ENCODE measurements at places on chromosomes 7 and 10.

GRCh38 chr7:39616138-39616537 lies 7.2 kb upstream of the RALA start:
- DNase-seq, result no peak

DNA sequence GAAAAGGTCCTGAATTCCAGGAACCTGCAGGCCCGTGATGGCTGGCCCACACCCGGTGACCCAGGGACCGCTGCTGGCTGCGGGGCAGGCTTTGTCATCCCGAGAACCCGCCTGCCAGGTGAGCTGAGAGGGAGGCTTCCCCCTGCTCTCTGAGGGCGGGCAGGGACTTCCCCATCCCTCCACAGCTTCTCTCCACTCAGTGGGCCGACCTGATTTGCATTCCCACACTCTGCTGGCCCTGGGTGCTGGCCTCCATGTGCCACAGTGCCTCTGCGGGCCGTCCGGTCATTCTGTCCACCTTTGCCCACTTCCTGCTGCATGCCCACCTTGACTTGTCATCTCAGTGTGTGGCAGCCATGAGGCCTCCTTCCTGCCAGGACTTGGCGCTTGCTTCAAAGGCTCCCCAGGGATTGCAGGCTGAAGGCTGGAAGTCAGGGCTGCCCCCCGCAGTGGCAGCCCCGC lies 35.3 kb downstream of the PALD1 start:
- DNase-seq, result no peak

DNA sequence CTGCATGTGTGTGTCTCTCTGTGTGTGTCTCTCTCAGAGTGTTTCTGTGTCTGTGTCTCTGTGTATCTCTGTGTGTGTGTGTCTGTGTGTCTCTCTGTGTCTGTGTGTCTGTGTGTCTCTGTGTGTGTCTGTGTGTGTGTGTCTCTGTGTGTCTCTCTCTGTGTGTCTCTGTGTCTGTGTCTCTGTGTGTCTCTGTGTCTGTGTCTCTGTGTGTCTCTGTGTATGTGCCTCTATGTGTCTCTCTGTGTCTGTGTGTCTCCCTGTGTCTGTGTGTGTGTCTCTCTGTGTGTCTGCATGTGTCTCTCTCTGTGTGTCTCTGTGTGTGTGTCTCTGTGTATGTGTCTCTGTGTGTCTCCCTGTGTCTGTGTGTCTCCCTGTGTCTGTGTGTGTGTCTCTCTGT lies 44.8 kb upstream of the C10orf71 start:
- DNase-seq, result no peak

DNA sequence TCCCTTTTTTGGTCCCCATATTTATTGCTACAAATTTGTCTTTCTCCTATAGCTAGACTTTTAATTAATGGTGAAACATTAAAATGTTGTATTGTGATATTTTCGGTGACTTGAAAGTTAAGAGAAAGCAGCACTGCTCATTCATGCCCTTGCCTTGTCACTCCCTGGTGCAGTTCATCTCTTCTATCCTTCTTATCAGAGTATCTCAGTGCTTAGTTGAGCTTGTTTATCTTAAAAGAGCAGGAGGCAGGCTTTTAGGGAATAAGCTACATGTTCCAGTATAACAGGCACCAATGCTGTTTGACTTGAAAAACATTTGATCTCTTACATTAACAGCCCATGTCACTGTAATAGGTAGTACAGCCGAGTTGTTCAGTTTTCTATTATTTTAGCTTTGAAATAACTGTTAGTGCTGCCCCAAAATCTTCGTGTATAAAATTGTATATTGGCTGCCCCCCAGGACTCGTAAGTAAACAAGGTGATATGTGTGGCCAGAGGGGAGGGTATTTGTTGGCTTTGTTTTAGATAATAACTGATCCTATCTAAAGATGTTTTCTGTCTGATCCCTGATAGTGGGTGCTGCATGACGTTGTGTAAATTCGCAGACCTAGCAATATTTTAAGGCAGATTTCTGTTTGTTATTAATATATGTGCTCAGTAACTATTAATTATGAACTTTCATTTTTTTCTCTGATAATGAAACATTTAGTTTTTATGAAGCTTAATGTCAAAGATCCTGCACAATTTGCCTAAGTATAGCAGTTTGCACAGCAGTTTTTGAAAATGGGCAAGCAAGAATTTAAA lies 96.5 kb downstream of the BTRC start:
- no peak for DNase-seq

DNA sequence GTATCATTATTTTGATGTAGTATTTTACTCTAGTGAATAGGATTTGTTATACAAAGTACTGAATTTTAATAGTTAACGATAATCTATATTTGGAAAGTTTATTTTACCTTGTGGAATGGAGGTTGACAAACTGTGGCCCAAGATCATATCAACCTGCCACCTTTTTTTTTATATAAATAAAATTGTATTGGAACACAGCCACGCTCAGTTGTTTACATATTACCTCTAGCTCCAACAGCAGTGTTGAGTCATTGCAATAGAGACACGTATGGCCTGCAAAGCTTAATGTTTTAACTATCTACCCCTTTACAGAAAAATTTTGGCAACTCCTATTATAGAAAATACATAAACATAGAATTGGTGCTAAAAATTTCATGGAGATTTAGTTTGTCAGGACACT lies 239.3 kb downstream of the THSD7A start:
- DNase-seq, result no peak

- DNase-seq, result no peak
These were observed 35.5 kb downstream of the SCD start for GRCh38 chr10:100382553-100382952.

- DNase-seq, result no peak
These were observed 52.7 kb downstream of the SCIN start for GRCh38 chr7:12623223-12623622.

GRCh38 chr7:114217026-114217806 lies 197.4 kb upstream of the FOXP2 start:
- no peak for DNase-seq

- no peak for DNase-seq
These were observed 8.6 kb downstream of the KCNH2 start for GRCh38 chr7:150969475-150969874.

GRCh38 chr7:29426587-29426986 lies 137.0 kb upstream of the PRR15 start:
- no peak for DNase-seq

DNA sequence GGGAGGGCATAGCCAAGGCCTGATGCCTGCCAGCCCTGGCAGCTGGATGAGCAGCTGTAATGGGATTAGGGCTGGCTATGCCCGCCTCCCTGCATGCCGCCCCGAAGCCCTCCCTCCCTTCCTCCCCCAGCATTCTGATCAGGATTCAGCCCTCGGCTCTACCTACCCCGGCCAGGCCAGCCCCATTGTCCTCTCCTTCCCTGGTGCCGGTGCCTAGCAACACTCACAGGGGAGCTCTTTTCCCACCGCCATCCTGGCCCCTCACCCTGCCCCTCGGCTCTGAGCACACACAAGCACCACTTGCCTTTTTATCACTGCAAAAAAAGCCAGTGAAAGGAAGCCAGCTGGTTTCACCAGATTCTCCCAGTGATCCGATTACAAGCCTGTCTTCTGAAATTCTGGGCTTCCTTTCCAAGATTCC lies 9.0 kb upstream of the ADCYAP1R1 start:
- no peak for DNase-seq

GRCh38 chr7:46468753-46469356 lies 547.8 kb upstream of the IGFBP3 start:
- DNase-seq, result no peak

DNA sequence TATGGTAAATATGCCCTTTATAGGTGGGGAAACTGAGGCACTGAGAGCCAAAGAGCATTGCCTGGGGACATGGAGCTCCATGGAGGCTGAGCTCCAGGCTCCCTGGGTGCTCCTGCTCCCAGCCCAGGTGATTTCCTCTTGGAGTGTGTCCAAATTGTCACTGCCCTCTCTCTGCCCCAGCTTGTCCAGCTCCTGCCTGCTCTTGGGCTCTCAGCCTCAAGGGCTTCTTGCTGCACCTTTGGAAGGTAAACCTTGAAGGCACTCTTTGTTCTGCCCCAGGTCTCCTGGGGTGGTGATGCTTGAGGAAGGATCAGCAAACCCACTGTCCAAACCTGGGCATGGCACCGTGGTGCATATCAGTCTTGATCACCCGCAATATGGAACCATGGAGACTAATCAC lies 166.1 kb downstream of the RPS24 start:
- DNase-seq, result no peak

- DNase-seq, result no peak
These were observed 15.7 kb downstream of the ANLN start for GRCh38 chr7:36405409-36405803.

- DNase-seq, result no peak
These were observed 237.9 kb downstream of the ADARB2 start for GRCh38 chr10:1499359-1499957.

- DNase-seq, result no peak
These were observed 97.7 kb downstream of the PRKG1 start for GRCh38 chr10:51171946-51172345.

DNA sequence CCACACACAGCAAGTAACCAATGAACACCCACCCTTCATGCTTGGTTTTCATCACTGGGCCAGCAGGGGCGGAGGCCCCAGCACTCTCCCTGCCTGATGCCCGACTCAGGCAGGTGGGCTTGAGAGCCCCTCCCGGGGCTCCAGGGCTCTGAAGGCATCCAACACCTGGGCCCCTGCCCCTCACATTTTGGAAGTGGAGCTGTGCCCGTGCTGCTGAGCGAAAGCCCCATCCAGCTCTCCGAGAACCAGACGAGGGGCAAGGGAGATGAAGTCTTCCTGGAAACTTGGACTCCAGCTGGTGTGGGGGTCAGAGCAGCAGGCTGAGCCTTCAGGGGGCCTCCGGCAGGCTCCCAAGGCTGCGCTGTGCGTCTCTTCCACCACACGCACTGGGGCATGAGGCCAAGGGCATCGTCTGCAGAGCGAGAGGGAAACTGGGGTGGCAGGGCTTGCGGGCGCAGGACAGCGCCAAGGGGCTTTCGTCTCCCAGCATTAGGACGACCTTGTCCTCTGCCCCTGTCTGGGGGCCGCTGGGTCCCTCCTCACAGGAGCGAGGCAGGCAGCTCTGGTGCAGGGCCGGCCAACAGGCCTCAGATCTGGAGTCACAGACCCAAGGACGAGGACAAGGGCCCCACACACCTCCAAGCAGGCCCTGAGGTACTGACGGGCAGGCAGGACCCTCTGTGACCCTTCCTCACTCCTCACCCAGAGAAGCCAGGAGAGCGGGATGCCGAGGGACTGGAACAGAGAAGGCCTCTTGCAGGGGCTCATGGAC lies 108.3 kb upstream of the FAM20C start:
- no peak for DNase-seq

DNA sequence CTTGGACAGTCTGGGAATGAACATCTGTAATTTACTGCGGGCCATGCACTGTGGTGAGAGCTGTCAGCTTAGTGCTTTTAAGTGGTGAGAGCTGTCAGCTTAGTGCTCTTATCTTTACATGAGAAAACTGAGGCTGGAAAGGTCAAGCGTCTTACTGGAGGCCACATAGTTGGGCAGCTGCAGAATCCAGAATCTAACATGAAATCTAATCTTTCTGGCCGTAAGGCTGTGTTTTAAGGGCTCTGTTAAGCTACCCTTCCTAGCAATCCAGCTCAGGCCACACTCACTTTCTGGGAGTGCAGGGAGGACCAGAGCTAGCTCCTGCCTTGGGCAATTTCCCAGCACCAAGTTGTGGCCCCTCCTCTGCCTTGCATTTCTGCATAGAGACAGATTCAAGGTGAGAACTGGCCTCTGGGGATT lies 70.2 kb downstream of the SORCS3 start:
- DNase-seq, result no peak

GRCh38 chr7:75624134-75624832 lies 114.5 kb downstream of the HIP1 start:
- no peak for DNase-seq

DNA sequence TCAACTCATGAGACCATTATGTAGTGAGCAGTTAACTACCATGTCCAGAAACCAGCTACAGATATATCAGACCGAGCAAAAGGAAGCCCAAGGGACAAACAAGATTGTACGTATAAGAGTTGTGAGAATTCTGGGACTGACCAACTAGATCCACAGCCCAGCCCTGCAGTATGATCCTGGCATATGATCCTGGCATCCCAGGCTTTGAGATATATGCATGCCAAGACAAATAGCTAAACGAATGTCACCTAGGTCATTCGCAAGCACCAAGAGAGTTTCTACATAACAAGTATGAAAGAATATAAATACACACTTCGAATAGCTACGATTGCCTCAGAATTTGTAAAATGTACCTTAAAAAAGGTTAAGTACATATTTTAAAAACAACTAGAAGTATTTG lies 56.4 kb upstream of the PMPCB start:
- no peak for DNase-seq

DNA sequence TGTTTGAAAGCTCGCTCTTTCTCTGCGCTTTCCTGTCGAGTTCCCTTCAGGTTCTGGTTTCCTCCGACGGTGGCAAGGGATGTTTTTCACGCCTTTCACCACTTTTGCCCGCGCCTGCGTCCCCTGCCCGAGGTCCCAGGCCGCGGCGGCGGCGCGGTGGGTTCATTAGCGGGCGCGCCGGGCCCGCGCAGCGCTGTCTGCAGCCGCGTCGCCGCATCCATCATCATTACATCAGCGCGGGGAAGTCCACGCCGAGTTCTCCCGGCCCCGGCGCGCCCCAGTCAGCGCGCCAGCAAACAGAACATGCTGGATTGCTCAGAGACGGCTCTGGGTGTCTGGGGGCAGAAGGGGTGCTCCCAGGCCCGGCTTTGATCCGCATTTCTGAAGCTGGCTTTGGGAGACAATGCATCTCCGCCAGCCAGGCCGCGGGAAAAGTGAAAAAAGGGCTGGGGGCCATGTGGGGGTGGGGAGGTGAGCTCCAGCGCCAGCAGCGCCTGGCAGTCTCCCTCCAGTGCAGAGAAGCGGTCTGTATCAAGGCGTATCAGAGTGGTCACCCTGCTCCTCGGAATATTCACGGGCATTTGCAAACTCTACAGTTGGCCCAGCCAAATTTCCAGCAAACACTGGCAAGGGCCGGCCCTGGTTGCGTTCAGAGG lies 8.9 kb downstream of the GLI3 start:
- no peak for DNase-seq

DNA sequence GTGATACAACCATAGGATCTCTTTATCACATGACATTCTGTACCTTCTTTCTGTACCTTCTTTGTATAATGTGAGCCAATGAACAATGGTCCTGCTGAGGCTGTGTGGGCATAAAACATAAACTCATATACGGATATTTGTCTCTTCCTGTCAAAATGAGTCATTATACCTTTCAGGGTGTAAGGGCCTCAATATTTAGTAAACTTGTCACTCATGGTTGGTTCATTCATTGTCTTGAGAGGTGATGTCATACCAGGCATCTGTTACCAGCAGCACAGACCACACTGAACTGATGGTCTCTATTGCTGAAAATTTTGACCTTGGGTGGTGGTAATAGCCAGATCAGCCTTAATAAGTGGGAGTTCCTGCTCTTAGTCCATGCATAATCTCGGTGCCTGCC lies 287.6 kb upstream of the TPK1 start:
- DNase-seq, result no peak

GRCh38 chr10:71253981-71254818 lies 41.8 kb downstream of the UNC5B start:
- no peak for DNase-seq

- DNase-seq, result no peak
These were observed 16.7 kb downstream of the GPRIN2 start for GRCh38 chr10:46539596-46540411.
